ENCODE measurements at places on chromosomes 12 and 14.

- no peak for DNase-seq
These were observed 693.0 kb downstream of the NRXN3 start for GRCh38 chr14:78863143-78863542.

- no peak for DNase-seq
These were observed 22.7 kb downstream of the ITPR2 start for GRCh38 chr12:26810330-26810729.

DNA sequence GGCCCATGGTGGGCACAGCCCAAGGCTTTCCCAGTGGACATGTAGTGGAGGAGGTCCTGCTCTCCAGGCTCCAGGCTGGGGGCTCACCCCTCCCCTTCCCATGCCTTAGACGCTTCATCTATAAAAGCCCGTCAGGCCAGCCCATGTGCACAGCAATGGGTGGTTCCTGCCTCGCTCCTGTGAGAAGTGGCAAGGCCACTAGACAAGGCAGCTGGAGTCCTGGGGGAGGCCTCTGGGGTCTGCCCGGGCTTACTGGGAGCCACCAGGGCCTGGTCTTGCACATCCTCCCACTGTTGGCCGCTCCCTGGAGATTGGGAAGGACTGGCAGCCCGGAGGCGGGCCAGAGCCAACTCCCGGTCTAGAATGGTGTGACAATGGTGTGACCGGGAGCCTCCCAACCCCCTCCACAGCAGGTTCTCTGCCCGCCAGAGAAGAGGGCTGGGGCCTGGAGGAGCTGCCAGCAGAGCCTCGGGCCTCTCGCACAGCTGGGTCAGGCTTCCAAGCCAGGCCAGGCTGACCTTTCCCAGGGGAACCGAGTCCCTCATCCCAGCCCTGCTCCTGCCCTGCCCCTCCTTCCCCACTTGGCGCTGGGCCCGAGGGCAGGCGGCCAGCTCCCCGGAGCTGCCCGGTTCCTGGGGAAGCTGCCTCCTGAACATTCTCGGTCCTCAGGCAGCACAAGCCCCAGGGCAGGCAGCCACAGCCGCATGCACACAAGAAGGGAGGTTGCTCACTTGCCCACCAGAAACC, 97.9 kb downstream of the RFLNA start:
- peak; percentile 53 for DNase-seq

DNA sequence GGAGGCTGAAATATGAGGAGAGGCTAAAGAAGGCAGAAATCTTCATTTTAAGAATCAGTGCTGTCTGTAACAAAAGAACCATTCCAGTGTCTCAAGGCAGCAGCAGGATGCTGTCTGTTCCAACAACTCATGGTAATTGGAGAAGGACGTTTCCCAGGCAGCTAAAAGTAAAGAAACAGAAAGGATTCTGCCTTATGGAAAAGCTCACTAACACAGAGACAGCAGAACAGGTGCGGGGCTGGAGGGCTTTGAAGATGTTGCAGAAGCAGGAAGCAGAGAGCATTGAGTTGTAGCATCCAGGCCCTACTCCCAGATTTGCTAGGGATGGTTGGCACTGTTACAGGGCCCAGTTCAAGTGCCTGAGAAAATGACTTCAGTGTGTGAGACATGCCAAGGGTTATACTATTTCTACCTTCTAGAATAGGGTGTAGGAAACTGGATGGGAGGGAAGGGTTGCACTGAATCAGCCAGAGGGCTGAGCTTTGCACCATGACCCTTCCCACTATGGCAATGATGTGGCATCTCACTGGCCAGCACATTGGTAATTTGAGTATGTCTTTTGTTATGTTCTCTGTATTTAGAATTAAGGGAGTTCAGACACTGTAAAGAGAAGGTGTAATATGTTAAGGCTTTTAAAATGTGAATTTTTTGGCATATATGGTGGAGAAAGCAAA, 160.0 kb upstream of the FBXO33 start:
- no peak for DNase-seq

DNA sequence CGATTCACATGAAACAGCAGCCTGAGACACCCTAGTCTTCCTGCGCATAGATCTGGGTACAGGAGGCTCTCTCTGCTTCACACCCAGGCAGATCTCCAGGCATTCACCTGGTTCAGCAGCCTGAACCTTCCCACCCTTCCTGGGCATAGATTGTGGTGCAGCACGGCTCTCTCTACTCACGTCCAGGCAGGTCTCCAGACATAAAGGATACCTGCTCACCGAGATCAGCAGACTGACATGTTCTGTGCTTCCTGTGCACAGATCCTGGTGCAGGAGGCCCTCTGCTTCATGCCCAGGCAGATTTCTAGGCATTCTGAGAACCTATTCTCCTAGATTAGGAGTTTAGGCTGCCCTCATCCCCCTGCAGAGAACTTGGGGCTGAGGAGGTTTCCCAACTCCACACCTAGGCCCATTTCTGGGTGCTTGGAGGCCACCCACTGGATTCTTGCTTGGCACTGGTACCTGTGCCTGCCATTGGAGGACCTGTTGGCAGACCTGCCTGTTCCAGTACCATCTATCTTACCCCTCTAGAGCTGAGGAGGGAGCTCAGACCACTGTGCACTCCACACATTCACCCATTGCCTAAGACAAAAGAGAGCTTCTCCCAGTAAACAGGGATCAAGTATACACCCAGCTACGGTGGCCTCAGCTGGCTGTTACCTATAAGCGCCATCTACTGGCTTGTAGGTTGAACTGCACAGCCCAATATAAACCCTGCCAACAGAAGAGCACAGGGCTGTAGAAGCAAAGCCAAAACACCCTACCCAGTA, 28.0 kb upstream of the GARIN6 start:
- no peak for DNase-seq

DNA sequence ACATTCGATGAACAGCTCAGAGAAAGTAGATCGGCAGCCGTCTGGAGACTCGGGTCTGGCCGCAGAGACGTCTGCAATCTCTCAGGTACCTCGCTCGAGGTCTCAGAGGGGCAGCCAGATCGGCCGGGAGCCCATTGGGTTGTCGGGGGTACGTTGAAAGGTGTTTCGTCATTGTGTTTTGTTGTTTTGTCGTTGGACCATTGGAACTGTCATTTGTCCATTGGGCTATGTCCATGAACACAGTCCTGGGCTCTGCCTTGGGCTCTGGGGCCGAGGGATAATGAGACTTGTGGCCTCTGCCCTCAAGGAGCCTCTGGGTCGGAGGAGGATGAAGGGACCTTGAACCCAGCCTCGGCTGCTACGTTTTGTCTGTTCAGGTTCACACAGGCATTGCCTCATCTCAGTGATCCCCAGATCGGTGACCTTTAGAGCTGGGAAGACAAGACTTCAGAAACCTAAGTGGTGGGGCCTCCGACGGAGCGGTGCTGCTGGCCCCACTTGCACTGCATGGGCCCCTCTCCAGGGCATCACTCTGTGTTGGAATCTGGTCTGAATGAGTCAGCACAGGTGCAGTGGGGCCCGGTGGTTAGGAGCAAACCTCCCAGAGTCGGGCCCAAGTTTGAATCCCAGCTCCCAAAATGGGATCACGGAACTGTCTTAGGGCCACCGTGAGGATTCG, 23.6 kb upstream of the MLXIP start:
- no peak for DNase-seq

DNA sequence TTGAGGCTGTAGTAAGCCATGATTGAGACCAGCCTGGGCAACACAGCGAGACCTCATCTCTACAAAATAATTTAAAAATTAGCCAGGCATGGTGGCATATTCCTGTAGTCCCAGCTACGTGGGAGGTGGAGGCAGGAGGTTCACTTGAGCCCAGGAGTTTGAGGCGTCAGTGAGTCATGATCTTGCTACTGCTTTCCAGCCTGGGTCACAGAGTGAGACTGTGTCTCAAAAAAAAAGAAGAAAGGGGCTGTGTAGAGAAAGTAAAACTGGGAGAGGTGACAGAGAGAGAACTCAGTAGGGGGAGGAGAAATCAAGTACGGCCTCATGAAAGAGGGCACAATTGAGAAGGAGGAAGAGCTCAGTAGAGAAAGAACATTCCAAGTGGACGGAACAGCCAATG, 12.4 kb downstream of the TECPR2 start:
- no peak for DNase-seq

- DNase-seq, result no peak
These were observed 6.1 kb downstream of the C1S start for GRCh38 chr12:7066596-7066995.

GRCh38 chr14:27367345-27367744, 769.5 kb upstream of the NOVA1 start:
- no peak for DNase-seq

GRCh38 chr12:20212658-20213555, 155.4 kb upstream of the PDE3A start:
- peak; percentile 36 for DNase-seq

GRCh38 chr12:89662623-89663022, 46.0 kb downstream of the ATP2B1 start:
- no peak for DNase-seq

DNA sequence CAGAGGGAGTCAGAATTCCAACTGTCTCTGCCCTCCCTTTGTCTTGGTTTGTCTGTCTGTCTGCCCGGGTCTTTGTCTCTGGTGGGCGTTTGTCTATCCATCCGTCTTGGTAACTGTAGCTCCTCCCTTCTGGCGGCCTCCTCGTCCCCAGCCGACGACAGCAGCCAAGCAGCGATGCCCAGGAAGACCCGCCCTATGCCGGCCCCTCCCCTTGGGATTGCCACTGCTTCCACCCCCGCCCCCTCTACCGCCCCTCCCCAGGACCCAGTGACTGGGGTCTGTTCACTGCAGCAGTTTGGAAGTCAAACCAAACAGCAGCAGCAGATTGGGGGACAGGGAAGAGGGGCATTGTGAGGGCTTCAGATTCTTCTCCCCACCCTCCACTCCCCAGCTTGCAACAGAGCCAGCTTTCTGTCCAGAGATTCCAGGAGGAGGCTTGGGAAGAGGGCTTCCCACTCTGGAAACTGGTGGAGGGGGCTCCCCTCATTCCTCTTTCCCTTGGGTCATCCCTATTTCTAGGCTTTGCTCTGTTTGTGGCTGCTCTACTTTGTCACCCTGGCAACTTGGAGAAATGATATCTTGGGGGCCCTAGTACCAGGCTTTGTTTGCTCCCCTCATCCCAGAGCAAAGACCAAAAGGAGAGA, 2.4 kb upstream of the RARG start:
- no peak for DNase-seq

DNA sequence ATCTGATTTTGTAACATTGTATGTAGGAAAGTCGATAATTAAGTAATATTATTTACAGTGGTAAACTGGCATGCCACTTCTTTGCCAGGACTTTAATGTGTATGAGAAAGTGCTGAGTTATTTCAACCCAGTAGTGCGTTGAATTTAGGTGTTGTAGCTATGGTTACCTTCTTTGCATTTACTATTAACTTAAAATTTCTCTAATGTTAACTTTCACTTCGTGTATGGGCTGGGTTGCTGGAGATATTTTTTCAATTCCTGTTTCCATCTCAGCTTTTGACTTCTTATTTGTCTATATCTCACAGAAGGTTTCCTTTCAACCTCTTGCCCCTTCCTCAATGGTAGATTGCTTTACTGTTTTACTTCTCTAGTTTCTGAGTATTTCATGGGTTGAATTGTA, 1345.6 kb downstream of the FSCB start:
- DNase-seq, result no peak

DNA sequence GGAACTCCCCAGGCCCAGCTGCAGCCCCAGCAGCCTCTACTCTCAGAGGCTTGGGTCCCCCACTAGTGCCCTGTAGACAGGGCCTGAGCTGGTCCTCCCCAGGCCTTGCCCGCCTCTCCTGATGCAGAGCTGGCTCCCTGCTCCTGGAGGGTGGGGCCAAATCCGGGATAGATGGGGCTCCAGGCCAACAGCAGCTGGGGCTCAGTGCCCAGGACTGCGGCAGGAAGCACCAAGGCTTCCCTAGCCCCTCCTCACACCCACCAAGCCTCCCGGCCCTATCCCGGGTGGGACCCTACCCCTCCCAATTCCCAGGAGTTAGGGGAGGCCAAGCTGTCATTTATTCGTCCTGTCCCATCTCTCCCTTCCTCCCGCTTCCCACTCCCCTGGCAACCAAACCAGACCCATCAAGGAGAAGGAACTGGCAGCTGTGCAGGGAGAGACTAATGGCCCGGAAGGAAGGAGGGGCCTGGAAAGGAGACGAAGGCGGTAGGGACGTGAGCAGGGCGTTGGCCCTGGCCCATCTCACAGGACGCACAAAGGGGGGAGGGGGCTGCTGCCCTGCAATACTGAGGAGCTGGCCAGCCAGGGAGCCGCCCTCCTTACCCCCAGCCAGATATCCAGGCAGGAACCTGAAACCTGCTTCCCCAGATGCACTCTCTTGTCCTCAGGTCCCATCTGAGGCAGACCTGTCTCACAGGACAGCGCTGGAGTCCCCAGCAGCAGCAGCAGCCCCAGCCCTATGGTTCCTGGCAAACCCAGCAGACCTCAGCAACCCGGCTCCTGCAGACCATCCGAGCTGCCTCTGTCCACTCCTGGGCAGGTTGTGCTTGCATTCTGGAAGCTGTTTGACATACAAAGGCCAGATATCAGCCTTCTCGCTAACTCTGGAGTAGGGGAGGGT, 1.6 kb upstream of the PRPH start:
- no peak for DNase-seq

GRCh38 chr14:105061428-105062047, 3.7 kb downstream of the GPR132 start:
- DNase-seq, result no peak

DNA sequence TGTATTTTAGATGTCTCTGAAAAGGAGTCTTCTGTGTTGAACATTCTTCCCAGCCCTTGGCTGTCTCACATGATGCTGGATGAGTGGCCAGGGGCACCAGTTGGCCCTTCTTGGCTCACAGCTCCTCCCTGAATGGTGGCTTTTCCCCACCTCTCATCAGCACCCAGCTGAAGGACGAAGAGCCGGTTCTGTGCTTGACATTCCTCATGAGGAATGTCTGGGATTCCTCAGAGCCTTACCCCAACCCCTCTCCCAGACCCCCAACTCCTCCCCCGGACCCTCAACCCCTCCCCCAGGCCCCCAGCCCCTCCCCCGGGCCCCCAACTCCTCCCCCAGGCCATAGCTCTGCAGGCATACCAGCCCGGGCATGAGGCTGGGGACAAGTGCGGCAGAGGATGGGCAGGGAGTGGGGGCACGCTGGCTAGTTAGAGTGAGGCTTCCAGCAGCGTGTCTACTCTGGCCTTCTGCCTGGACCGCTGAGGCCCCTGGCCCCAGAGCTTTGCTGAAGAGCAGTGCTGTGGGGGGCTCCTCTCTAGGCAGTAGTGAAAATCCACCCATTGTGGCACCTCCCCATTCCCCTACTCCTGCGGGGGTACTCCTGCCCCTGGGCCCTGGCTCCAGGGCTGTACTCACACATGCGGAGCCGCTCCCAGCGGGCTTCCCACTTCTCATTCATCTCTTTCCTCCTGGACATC, 64.3 kb downstream of the PLEKHG3 start:
- no peak for DNase-seq

- no peak for DNase-seq
These were observed 28.5 kb downstream of the TUBA1A start for GRCh38 chr12:49160399-49160798.

DNA sequence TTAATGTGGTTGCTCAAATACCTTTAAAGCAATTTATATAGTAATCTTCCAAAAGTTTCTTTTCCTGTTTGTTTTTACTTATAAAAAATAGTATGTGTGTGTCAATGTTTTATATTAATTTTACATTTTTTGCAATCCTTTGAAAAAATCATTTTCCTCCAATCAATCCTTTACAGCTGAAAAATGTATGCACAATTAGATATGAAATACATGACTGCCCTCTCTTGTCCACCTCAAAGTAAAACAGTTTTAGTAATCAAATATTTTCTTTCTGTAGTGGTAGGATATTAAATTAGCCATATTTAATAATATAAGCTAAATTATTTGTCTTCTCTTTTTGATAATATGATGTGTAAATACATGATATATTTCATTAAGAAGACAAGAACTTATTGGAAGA, 269.9 kb downstream of the ADAMTS20 start:
- DNase-seq, result no peak

- DNase-seq, result no peak
These were observed 13.2 kb downstream of the CLEC4E start for GRCh38 chr12:8527250-8528130.

GRCh38 chr14:51354846-51355245, 114.8 kb downstream of the TMX1 start:
- no peak for DNase-seq

All from NCI-H1092 (cell line).